ENCODE measurements at places on chromosomes 3 and 15.

DNA sequence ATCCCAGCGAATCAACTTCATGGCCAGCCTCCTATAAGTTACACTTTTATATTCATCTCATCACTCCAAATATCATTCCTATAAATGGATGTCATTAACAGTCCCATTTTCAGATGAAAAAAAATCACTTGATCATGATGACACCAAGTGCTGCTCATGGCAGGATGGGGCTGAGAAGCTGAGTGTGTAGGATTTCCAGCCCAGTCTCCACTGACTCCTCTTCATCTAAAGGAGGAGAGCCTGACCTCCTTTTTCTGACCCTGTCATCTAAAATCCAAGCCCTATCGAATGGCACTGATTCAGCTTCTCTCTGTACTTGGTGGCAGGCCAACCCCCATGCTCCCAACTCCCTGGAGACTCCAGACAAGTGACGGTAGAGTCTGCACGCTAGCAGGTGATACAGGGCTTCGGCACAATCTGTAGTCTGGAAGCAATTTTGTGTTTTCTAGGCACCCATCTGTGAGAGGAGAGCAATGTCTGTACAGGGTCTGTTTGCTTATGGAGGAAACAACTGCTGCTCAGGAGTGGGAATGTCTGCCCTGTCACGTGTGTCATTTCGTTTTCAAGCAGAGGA, 103.2 kb downstream of the EPHB1 start:
- no peak for DNase-seq

GRCh38 chr3:72171463-72171881, 386.5 kb upstream of the PROK2 start:
- no peak for DNase-seq

DNA sequence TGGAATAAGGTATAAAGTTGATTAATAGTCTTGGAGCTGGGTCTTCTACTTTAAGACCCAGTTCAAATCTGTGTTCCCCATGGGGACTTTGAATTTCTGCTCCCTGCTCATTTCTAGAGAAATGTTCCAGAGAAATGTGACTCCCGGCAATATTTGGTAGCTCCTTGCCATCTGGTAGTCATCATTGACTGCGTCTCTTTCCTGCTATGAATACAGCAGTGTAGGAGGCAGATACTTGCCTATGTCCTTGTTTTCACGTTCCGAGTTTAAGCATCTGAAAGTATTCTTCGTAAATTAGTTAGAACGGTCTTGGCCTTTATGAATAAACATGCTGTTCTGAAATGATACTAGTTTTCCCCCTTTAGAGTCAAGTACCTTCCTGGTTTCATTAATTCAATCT, 352.9 kb downstream of the PTPRG start:
- no peak for DNase-seq

DNA sequence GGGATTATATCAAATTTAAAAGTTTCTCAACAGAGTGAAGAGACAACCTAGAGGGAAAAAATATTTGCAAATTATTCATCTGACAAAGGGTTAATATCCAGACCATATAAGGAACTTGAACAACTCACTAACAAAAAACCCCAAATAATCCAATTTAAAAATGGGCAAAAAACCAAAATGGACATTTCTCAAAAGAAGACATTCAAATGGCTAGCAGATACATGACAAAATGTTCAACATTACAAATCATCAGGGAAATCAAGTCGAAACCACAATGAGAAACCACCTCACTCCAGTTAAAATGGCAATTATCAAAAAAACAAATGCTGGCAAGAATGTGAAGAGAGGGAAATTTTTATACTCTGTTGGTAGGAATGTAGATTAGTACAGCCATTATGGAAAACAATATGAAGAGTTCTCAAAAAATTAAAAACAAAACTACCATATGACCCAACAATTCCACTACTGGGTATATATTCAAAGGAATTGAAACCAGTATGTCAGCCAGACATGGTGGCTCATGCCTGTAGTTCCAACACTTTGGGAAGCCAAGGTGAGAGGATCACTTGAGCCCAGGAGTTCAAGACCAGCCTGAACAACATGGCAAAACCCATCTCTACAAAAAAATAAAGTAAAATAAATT, 88.5 kb downstream of the CSNK1G1 start:
- DNase-seq: no peak

- DNase-seq: no peak
Measured at GRCh38 chr15:70479785-70480184, 283.6 kb downstream of the UACA start.

GRCh38 chr15:93719921-93720351, 511.4 kb upstream of the MCTP2 start:
- DNase-seq: no peak
